ENCODE measurements at places on chromosomes 3 and 15.

- peak; percentile 28 for DNase-seq
Observed at GRCh38 chr3:9779721-9780457, 10.1 kb upstream of the CAMK1 start.

DNA sequence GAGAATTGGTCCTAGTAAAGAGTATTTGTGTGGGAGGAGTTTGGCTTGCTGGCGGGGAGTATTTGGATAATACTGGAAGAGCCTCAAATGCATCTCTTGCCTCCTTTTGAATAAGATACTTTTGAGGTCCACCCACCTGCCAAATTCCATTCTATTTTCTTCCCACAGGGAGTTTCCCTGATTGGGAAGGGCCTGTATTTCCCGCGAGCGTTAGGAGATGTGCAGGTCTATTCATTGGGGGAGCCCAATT lies 406 bp upstream of the RASA2 start:
- DNase-seq, result no peak

DNA sequence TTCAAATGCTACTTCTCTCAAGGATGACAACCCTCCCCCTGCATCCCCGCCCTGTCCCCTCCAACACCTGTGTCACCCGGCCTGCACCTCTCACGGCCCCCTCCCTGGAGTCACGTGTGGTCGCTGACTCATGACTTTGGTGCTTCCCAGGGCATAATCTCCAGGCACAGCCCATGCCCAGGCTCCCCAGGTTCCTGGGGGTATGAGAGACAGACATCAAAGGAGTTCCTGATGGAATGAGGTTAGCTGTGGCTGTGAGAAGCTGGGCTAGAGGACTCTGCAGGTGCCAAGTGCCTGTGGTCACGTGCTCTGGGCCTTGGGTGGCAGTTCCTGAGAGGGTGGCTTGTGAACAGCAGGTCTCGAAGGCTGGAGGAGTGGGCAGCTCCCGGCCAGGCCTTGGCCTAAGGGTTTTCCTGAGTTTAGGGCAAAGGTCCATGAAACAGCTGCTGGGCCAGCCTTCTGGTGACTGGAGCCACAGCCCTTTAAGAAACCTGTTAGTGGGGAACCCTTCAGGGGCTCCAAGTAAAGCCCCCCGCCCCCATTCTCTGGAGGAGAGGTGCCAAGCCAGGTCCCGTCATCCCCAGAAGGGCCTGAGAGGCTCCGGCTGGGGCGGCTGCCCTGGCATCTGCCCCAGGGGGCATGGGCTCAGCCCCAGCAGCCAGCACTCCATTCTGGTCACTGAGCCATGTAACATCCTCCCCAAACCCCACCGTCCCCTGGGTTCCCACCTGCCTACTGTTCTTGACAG lies 230.0 kb downstream of the XXYLT1 start:
- DNase-seq, result no peak

DNA sequence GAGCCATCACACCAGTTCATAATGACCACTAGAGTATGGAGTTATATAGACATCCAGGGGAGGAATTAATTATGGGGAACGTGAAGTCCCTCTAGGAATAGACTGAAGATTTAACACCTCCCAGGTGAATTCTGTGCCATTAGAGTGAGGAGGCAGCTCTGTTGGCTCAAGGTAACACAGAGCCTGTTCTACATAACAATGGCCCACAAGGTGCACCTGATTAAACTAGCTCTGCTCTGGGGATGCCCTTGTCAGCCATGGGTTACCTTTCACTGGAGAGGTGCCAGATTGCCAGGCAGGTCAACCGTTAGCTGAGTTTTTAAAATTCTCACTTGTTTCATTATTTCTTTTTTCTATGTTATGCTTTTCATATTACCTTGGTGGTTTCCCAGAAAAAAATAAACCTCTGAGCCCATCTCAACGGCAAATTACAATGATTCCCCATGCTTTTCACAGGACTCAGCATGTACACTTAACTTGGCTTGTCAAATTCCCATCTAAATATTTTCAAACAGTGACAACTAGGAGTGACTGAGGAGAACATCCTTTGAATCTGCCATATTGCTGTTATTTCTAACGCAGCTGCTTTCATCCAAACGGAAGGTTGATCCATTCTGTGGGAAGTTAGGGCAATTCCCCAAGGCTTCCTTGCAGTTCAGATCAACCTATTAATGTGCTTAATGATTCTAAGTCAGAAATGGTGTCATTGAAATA lies 512.9 kb downstream of the MCTP2 start:
- no peak for DNase-seq

- no peak for DNase-seq
Observed at GRCh38 chr3:158264894-158265293, 155.0 kb downstream of the RSRC1 start.

GRCh38 chr15:50277370-50277769 lies 11.8 kb upstream of the HDC start:
- no peak for DNase-seq
